ENCODE measurements at places on chromosomes 12 and 14. TPM values are rescaled to one million over a fixed set of nuclear protein-coding genes. Genes with fewer than 3 reads are reported as not detected.

The PCED1B gene
- 12.1 TPM for polyA plus RNA-seq

The FAM222A gene
- 11.5 TPM for polyA plus RNA-seq

The SRGAP1 gene
- polyA plus RNA-seq, result 7.8 TPM

The PIWIL1 gene
- not detected for polyA plus RNA-seq

The EEF1AKMT3 gene
- 10.4 TPM for polyA plus RNA-seq

The COL2A1 gene
- 0.30 TPM for polyA plus RNA-seq

The ABHD12B gene
- polyA plus RNA-seq, result 0.45 TPM

The TGM1 gene
- 1.1 TPM for polyA plus RNA-seq

The RFX4 gene
- not detected for polyA plus RNA-seq

The DPF3 gene
- 6.3 TPM for polyA plus RNA-seq

GRCh38 chr14:98375566-98375965 is 896.4 kb downstream of the BCL11B start:
- no peaks in the 10 kb centered on the region for H3K36me3 ChIP-seq
- H3K27me3 ChIP-seq, result no peaks in the 10 kb centered on the region
- DNase-seq, result no peak
- H3K4me3 ChIP-seq, result no peak overlapping the region
- no peaks in the 10 kb centered on the region for H3K4me1 ChIP-seq
- H3K27ac ChIP-seq, result no peak overlapping the region

GRCh38 chr12:47887529-47887928 is 17.3 kb downstream of the VDR start:
- no peaks in the 10 kb centered on the region for H3K4me1 ChIP-seq
- no peak overlapping the region for H3K4me3 ChIP-seq
- H3K27ac ChIP-seq, result no peak overlapping the region
- H3K27me3 ChIP-seq, result no peaks in the 10 kb centered on the region

DNA sequence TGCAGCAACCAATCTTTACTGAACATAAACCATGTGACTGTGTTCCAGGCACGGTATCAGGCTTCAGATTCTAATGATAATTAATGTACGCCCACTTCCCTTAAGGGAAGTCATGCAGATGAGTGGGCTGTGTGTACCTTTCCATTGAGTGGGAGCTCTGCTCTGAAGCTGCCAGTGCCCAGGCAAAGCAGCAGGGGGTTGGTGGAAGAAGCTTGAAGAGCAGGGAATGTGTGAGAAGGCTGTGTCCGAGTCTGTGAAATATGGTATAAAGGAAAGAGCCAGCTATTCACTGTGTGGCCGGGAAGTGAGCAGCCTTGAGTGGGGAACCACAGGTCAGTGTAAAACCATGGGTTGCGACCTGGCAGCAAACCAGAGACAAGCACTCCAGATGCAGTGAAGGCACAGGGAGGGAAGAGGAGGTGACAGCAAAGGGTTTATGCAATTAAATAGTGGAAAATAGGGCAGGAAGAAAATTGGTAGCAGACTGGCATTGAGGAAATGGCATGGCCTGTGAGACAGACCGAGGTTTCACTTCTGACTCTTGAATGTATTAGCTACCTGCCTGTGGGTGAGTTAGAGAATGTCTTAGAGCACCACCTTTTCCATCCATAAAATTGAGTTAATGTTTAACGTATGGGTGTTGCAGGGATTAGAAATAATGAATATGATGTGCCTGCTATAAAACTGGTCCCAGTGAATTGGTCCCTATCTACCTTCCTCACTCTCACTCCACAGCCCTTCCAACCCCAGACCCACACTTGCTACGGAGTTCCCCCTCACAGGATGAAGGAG is 116.4 kb downstream of the NTF3 start:
- H3K27ac ChIP-seq, result no peak overlapping the region
- no peaks in the 10 kb centered on the region for H3K36me3 ChIP-seq
- no peaks in the 10 kb centered on the region for H3K27me3 ChIP-seq
- no peak overlapping the region for H3K4me3 ChIP-seq
- no peak for DNase-seq

DNA sequence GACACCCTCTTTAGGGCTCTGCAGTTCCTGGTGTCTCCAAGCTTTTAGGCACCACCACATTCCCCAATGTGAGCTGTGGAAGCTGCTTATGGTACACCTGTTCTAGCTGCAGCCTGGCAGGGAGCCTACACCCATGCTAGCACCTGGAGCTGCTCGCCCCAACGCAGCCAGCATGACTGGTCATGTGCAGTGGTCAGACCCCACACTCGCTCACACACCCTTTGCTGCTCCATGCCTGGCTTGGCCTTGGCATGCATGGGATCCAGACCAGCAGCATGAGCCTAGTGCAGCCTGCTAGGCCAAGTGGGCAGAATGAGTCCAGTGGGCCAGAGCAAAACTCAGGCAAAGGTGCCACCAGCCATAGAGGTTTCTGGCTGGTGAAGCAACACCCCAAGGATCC is 86.4 kb upstream of the OSBPL8 start:
- H3K36me3 ChIP-seq, result no peaks in the 10 kb centered on the region
- no peak overlapping the region for H3K4me3 ChIP-seq
- no peaks in the 10 kb centered on the region for H3K4me1 ChIP-seq

- no peak for DNase-seq
- H3K27ac ChIP-seq, result no peak overlapping the region
These were observed 59.3 kb downstream of the PPP1R13B start for GRCh38 chr14:103788086-103788485.

- no peak overlapping the region for H3K4me3 ChIP-seq
- H3K27me3 ChIP-seq, result no peaks in the 10 kb centered on the region
- peak; percentile 57 for DNase-seq
- no peaks in the 10 kb centered on the region for H3K4me1 ChIP-seq
- H3K27ac ChIP-seq, result no peak overlapping the region
These were observed 280.0 kb upstream of the RTL1 start for GRCh38 chr14:101183376-101184103.

DNA sequence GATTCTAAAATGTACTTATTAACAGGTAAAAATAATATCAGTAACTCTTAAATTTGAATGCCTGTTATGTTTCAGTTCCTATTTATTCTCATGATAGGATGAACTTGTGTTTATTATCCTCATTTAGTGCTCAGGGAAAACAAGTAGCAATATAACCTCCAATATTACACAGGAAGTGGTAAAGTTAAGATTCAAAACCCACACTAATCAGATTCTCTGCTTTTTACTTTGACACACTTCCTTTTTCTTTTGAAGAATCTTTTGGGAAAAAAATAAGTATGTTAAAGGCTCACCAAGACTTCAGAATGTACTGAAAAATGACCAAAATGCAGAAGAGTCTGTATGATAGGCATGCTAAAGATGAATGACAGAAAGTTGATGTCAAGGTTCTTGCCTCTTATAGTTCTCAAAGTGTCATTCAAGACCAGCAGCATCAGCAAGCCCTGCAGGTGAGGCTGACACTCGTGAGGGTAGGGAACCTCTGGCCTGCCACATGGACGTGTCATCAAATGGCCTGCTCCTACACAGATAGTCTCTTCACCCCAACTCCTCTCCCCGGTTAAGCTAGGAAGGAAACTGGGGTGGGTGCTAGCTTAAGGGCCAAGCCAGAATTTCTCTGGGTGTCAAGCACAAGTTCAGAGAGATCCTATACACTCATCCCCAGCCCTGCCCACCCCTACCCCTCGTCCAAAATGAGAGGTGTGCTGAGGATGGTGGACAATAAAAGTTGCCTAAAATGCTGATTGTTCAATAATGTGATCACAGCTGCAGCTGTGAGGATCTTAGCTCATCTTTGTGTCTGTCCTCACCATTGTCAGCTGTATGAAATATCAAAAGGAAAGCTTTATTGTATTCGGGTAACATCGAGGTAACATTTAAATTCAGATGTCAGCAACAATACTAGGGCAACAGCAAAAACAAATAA is 6.3 kb downstream of the TBPL2 start:
- H3K27ac ChIP-seq, result no peak overlapping the region
- no peak overlapping the region for H3K4me3 ChIP-seq
- no peak for DNase-seq
- no peaks in the 10 kb centered on the region for H3K4me1 ChIP-seq

DNA sequence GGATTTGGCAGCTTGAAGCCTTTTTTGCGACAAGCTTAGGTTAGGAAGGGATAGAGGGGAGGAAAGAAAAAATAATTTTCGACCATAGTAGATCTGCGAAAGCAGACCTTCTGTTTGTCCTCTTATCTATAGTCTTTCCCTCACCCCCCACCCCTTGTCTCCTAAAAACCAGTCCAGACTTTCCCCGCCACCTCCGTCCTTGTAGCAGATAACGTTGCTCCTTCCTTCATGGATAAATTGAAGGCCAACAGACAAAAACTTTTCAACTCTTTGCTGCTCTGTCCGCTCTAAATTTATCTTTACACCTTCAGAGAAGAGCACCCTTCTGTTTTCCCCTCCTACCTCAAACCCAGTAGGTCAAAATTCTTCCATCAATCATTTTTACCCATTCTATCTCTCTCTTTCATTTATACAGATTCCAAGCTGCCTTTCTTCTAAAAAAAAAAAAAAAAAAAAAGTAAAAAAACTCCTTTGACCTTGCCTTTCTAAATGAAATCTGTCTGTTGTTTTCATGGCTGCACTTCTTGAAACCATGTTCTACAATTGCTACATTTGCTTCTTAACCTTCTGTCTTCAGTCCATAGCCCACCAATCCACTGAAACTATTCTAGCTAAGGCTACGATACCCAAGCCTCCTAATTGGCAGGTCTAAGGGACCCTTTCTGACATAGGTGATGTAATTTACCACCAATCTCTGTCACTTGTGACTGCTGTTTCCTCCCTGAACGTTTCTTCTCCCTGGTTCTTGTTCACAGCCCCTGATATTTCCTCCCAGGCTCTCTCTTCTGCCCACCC is 11.1 kb upstream of the NEMF start:
- no peak for DNase-seq
- H3K4me1 ChIP-seq, result peaks cover 2% of the 10 kb centered on the region
- H3K27me3 ChIP-seq, result no peaks in the 10 kb centered on the region
- H3K36me3 ChIP-seq, result no peaks in the 10 kb centered on the region

- no peaks in the 10 kb centered on the region for H3K27me3 ChIP-seq
- no peak overlapping the region for H3K27ac ChIP-seq
- H3K4me3 ChIP-seq, result no peak overlapping the region
- no peak for DNase-seq
- H3K4me1 ChIP-seq, result peaks cover 3% of the 10 kb centered on the region
These were observed 531.6 kb upstream of the TBX3 start for GRCh38 chr12:115215544-115215943.

DNA sequence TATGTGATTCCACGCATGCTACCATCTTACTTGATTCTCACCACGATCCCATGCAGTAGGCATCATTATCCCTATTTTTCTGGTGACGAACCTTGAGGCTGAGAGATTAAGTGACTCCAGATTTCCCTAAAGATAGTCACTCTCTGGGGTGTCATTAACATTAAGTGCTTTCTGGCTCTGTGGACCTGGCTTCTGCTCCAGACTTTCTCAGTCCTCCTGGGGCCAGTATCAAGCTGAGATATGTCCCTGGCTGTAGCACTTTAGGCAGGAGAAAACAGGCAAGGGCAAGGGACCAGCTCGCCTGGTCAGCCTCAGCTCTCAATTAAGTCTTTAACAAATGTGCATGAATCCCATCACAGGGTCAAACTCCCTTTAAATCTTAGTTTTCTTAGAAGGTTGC is 38.3 kb upstream of the PRB2 start:
- H3K4me3 ChIP-seq, result no peak overlapping the region
- no peaks in the 10 kb centered on the region for H3K27me3 ChIP-seq
- H3K36me3 ChIP-seq, result no peaks in the 10 kb centered on the region
- no peak for DNase-seq
- no peak overlapping the region for H3K27ac ChIP-seq
- no peaks in the 10 kb centered on the region for H3K4me1 ChIP-seq

- H3K4me3 ChIP-seq, result no peak overlapping the region
- H3K36me3 ChIP-seq, result no peaks in the 10 kb centered on the region
- H3K27ac ChIP-seq, result no peak overlapping the region
- no peaks in the 10 kb centered on the region for H3K4me1 ChIP-seq
These were observed 32.0 kb downstream of the DDX11 start for GRCh38 chr12:31105668-31106067.

DNA sequence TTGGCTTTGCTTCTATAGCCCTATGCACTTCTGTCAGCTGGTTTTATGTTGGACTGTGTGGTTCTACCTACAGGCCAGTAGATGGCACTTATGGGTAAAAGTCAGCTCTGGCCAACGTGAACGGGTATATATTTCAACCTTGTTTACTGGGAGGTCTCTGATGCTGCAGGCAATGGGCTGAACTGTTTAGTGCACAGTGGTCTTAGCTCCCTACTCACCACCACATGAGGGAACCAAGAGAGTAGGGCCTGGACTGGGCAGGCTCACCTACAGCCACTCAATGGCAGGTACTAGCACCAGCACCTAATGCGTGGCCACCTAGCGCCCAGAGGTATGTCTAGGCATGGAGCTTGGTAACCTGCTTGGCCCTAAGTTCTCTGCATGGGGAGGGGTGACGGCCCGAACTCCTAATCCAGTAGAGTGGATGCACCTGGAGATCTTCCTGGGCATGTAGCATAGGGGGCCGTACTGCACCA is 481.8 kb downstream of the TMEM117 start:
- H3K36me3 ChIP-seq, result no peaks in the 10 kb centered on the region
- H3K27ac ChIP-seq, result no peak overlapping the region
- no peaks in the 10 kb centered on the region for H3K27me3 ChIP-seq
- no peaks in the 10 kb centered on the region for H3K4me1 ChIP-seq

DNA sequence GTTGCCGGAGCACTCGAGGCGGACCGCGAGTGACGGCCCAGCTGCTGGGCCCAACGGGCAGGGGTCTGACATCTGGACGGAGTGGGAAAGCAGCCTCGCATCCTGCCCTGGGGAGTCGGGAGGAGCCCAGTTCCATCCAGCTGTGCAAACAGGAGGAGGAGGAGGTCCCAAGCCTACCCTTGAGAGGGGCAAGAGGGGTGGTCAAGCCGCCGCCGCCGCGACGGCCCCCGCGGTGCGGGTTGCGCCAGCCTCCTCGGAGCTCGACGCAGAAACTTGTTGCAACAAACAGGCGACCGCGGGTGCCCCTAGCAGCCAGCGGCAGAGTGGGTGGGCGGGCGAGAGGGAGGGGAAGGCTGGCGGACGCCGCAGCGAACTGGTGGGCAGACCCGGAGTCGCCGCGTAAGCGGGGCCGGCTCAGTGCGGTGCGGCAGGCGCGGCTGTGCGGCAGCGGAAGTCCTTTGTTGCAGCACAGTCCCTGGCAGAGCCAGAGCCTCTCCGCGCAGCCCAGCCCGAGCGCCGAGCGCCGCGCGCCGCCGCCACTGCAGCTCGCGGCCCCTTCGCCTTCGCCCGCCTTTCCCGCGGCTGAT is at the start of gene ZBTB1:
Gene ZBTB1, plus strand, starts transcription at position 461 of the 587 bp plus-strand sequence. CDS start 16,735 bp downstream, outside the sequence.
- no peaks in the 10 kb centered on the region for H3K27me3 ChIP-seq
- H3K27ac ChIP-seq, result peak within 1 kb of the TSS; percentile 95
- H3K36me3 ChIP-seq, result no peaks in the 10 kb centered on the region
- peak; percentile 71 for DNase-seq
- peak within 1 kb of the TSS; percentile 89 for H3K4me3 ChIP-seq
- peaks cover 10% of the 10 kb centered on the region for H3K4me1 ChIP-seq

DNA sequence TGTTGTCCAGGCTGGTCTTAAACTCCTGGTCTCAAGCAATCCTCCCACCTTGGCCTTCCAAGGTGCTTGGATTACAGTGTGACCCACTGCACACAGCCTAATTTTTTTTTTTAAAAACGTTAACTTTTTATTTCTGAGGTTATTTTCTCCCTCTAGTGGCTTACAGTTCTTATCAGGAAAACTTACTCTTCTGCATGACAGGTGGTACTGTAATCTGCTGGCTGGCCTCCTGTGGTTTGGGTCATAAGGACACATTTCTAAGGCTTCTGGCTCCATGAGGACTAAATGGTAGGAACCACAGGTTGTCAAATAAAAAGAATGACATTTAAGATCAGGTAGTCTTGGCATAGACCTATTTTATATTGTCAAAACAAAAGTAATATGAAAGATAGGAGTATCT is 7.7 kb upstream of the NCKAP1L start:
- no peak for DNase-seq
- no peak overlapping the region for H3K27ac ChIP-seq
- no peaks in the 10 kb centered on the region for H3K4me1 ChIP-seq

- H3K27me3 ChIP-seq, result no peaks in the 10 kb centered on the region
- H3K36me3 ChIP-seq, result no peaks in the 10 kb centered on the region
- H3K4me1 ChIP-seq, result no peaks in the 10 kb centered on the region
These were observed 16.4 kb upstream of the SP7 start for GRCh38 chr12:53352331-53353256.

All from ovary (tissue), 10 donors.